ENCODE measurements at places on chromosomes 1 and 21.

- no peak for DNase-seq
Observed at GRCh38 chr1:107786203-107786845, 178.7 kb downstream of the VAV3 start.

GRCh38 chr1:17520041-17520440 is 19.5 kb upstream of the ARHGEF10L start:
- no peak for DNase-seq

- DNase-seq, result no peak
Observed at GRCh38 chr21:42162831-42163510, 56.0 kb upstream of the ABCG1 start.

DNA sequence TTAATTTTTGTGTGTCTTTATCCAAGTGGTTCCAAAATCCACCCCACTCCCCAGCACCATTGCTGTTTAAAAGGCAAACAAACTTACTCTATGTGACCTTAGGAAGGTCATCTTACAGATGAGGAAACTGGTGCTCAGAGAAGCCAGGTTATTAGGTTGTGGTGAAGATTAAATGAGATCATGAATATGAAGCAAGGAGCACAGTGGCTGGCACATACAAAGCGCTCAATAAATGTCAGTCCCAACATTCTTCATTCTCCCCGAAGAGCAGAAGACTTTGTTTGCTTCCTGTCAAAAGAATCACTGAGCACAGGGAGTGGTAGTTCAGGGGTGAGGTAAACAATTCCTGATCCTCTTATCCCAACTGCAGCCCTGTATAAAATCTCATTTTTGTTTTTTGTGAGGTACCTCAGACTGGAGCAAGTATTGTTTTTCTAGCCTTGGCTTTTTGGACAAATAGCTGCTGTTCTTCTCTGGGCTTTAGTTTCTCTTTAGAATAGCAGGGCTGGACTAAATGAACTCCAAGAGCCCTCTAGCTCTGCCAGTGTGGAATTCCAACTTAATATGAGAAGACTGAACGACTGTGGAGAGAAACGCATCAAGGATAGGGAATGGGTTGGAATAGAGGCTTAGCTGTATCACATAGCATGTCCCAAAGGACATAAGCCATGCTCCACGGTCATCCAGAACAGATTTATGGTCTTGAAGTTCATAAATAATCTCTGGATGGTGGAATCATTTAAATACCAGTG is 455.3 kb upstream of the USP24 start:
- no peak for DNase-seq

- no peak for DNase-seq
Observed at GRCh38 chr1:101282314-101283038, 45.7 kb downstream of the S1PR1 start.

GRCh38 chr1:23122023-23122748 is 46.5 kb downstream of the LUZP1 start:
- no peak for DNase-seq

- DNase-seq, result no peak
Observed at GRCh38 chr1:29179641-29180184, 2.0 kb downstream of the SRSF4 start.

DNA sequence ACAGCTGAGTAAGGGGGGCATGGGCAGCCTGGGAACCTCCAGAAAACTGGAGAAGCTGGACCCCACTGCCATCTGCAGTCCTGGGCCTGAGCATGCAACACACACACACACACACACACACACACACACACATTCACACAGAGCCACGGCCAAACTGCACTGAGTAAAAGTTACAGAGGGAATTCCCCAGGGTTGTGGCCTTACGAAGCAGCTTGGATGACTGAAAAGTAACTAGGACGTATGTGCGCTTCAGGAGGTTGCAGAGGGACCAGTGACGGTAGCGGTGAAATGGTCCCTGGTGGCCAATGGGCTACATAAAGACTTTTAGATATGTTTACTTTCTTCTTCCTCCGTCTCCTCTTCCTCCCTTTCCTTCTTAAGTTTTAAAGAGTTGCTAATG is 232.5 kb upstream of the TMEM51 start:
- no peak for DNase-seq

GRCh38 chr1:27572019-27572678 is 31.8 kb downstream of the AHDC1 start:
- no peak for DNase-seq

DNA sequence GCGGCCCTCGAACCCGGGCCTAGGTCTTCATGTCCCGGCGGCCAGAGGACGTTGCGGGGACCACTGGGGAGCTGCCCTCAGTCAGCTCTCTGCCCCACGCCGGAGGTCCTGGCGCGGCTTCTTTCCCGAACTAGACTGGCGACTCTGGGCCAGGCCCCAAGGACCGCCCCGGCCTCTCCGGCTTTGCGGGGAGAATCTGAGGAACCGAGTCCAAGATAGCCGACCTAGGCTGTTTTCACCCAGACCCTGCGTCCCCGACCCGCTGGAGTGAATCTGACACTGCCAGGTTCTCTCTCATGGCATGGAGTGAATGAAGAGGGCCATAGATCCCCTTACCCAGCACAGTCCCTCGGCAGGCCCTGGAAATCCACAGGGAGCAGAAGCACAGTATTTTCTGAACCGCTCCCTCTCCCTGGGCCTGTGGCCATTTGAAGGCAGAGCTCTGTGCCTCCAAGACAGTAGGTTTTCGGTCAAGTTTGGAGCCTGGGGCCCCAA is 9.9 kb upstream of the BARHL2 start:
- no peak for DNase-seq

- DNase-seq, result no peak
Observed at GRCh38 chr1:92831368-92831761, 475 bp upstream of the RPL5 start.

DNA sequence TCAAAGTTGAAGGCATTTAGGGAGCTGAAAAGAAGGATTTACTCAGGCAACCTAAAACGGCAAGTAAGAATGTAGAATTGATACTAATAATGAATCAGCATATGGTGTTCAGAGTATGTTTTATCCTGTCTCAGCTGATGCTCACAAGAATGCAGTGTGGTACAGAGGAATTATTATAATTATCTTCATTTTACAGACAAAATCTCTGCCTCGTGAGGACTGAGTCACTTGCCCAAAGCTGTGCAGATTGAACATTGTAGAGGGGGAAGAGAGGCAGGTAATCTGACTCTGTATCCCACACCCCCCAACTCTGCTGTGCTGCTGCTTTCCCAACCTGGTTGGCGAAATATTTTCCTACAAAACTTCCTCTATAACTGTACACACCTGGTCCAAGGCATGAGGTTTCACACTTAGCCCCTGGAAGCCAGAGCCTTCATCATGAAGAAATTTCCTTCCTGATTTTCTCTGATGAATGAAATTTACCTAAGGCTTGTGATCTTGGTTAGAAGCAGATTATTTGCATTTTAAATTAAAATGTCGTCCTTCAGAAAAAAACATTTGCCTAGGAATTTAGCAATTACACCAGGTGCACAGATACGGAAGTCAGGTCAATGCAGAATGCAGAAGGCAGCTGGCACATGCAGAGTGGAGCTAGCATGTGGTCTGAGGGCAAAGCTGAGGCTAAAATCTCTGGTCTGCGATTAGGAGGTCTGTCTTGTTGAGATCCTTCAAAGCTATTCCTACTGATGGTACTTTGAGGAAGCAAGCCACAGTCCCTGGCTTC is 52.8 kb downstream of the DPT start:
- no peak for DNase-seq

GRCh38 chr1:170881268-170882265 is 53.8 kb upstream of the MROH9 start:
- DNase-seq, result no peak

DNA sequence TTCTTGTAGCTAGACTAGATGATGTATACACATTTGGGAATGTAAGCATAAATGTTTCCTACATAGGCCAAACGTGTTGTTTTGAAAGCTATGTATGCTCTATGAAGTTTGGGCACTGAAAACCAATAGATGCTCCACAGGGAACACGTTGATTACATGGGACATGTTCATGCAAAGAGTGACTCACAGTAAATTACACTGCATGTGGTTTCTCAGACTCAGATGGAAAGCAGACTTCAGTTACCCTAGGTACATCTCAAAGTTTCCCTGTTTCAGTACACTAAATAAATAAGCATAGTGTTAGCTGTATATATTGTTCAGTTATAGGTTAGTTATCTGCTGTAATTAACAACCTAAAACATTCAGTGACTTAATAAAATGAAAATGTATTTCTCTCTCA is 301.9 kb upstream of the RUNX1 start:
- no peak for DNase-seq

DNA sequence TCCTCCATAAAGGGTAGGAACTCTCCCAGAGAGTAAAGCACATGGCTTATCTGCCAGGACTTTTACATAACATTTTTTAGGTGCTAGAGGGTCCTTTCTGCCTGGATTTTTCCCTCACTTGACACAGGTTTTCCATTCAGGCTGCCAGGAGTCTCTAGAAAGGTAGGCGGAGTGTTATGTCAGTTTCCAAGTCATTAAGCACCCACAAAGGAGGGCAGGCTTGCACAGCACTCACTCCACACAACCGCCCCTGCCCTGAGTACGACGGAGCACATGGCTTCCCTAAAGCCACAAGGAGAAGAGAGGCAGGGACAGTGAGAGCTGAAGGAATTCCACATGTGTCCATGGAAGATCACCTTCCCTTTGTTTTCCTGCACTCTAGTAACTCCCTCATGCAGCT is 55.7 kb downstream of the CAPZB start:
- DNase-seq, result no peak

- DNase-seq, result no peak
Observed at GRCh38 chr1:212302745-212303383, 17.7 kb downstream of the PPP2R5A start.

DNA sequence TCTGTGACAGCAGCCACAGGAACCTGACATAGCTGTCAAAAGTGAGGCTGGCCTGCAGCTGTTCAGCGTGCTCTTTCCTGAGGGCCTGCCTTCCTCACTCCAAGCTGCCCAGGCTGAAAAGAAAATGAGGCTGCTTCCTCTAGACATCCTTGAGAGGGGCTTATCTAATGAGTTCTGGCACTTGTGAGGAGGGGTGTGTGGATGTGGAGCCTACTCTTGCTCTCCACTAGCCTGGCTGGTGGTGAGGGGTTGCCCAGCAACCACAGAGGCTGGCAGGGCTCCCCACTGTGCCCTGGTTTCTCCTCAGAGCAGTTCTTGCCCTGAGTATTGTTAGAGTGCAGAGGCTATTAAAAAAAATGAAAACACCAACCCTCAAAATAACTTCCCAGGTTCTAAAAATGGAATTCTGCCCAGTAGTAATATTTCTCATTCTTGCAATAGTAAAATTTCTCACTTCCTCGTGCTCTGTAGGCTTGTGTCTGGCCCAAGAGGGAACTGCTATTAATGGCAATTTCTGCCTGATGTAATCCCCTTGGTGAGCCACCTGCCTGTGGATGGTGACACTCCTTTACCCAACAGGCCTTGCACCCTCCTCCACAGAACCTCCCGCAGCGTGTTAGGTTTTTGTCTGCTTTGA is 52.6 kb upstream of the EPS8L3 start:
- DNase-seq, result no peak
